ENCODE measurements at places on chromosomes 11 and 22.

DNA sequence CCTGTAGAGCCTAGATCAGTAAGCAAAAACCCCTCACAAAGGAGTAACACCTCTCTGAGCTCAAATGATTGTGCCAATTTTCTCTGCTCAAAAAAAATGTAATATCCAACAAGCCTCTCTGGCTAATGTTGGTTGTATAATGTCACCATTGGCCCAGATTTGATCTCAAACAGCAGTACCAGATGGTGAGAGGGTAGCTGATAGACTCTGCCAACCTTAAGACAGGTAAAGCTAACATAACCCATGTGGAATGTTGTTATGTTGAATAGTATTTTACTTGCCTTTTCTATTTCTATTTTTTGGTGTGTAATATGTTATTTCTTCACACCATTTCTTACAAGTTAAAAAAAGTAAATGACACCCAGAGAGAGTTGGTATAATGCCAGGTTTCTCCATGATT lies 166.7 kb upstream of the GUCY1A2 start:
- DNase-seq = no peak

DNA sequence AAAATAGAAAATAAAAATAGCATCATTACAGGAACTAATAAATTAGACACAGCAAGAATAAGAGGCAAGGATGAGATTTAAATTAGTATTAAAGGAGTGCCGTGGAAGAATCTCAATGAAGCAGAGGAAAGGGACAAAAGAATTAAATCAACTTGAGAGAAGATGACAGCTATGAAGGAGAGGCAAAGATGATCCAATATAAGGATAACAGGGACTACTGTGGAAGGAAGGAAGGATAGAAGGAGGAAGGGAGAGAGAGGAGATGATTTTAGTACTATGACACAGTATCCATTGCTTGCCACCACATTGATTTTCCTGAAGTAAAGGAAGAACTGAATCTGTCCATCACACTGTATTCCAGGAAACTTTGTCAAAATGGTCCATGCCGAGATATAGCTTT lies 98.0 kb downstream of the EFCAB6 start:
- no peak for DNase-seq

DNA sequence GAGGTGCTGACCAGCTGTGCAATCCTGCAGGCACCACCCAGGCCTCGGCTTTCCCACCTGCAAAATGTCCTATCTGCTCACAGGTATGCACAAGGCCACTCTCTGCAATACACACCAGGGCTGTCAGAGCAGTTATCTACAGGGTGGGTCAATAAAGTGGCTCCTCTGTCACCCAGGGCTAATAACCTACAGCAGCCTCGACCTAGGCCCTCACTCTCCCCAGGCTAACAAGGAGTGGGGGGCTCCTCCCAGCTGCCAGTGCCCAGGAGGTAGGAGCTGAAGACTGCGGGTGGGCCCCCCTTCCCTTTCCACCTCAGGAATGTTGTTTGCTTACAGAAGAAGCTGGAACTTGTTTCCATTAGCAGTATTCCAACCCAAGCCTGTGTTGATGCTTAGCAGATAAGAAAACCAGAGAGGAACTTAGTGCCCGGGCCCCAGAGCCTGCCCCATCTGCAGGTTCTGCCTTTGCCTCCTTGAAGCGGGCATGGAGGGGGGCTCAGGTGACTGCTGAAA lies 26.8 kb downstream of the MYH9 start:
- DNase-seq = peak; percentile 57

DNA sequence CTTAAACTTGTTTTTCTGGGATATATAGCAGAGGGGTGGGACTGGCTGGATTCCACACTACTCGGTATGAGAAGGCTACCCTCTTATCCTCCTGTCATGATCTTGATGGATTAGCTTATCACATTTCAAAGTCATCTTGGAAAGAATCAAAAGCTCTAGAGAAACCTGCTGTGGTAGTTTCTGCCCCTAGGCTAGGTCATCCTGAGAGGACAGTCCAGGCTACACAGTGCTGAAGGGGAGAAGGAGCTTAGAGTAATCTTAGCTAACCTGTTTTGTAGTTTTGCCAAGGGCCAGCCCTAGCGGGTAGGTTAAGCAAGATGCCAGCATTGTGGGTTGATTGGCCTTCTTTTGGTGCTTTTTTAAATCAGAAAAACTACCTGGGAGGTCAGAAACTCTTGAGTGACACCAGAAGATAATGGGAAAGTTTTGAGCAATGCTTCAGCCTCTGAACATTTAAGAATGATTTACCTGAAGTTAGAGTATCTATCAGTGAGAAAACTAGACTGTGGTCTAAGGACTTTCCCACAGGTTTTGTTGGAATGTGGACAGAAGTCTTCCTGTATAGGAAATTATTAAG lies 21.3 kb downstream of the PIWIL4 start:
- DNase-seq = no peak

GRCh38 chr11:114401311-114401710 lies 845 bp downstream of the RBM7 start:
- DNase-seq = no peak

- no peak for DNase-seq
Observed at GRCh38 chr11:101435408-101435973, 148.3 kb downstream of the TRPC6 start.

DNA sequence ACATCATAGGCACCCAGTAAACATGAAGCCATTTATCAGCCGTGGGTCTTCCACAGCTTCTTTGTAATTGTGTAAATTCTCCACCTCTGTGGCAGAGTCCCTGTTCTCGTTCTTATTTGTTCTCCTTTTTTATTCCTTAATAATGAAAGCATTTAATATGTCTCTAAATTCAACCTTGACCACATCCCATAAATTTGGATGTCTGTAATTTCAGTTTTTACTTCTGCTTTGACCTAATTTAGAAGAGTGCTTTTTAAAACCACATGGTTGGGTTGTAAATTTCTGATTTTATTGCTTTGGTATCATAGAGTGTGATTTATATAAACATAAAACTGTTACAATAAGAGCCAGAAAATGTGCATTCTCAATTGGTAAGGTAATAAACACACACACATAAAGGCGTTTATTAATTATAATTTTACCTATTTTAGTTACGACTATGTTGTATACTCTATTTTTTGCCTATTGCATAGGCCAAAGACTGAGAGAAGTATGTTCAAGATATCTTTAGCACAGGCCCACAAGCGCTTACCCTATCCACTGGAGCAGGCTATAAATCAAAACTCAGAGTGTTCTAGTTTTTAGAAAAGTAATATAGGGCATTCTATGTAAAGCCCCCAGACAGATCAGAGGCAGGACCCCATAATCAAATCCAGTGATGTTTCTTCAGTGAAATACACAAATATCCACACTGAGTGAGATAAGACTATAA lies 58.0 kb upstream of the CCND1 start:
- DNase-seq = no peak

DNA sequence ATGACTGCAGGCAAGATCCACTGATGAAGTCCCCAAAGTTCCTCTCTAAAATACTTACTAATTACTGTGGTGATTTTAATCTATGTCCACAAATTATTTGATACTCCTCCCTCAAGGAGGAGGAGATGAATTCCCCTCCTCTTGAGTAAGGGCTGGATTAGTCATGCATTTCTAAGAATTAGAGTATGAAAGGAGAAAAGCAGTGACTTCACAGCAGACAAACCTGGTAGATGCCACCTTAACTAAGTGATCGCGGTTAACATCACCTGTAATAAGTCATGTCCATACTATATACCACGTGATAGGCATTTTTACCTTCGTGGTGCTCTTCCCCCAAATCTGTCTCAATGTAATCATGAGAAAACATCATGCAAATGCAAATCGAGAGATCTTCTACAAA lies 52.0 kb upstream of the TSPAN18 start:
- DNase-seq = no peak

- no peak for DNase-seq
Observed at GRCh38 chr11:115652496-115652895, 148.3 kb upstream of the CADM1 start.

DNA sequence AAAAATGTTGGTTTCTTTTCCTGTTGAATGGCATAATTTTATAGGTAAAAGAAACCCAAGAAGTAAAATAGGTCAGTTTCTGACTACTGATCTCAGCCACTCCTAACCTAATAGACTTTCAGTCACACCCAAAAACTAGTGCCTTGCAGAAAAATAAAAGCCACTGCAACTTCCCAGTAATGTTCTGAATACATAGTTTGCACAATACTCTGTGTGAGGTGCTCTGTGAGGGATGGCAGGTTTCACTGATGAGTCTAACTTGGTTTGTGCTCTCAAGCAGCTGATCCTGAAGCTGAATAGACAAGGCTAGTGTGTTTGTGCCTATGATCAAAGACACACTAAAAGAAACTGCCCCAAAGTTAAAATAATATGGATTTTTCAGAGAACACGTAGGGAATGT lies 758.3 kb downstream of the NELL1 start:
- no peak for DNase-seq

GRCh38 chr11:8224161-8224591 lies 39.5 kb downstream of the LMO1 start:
- DNase-seq = no peak

DNA sequence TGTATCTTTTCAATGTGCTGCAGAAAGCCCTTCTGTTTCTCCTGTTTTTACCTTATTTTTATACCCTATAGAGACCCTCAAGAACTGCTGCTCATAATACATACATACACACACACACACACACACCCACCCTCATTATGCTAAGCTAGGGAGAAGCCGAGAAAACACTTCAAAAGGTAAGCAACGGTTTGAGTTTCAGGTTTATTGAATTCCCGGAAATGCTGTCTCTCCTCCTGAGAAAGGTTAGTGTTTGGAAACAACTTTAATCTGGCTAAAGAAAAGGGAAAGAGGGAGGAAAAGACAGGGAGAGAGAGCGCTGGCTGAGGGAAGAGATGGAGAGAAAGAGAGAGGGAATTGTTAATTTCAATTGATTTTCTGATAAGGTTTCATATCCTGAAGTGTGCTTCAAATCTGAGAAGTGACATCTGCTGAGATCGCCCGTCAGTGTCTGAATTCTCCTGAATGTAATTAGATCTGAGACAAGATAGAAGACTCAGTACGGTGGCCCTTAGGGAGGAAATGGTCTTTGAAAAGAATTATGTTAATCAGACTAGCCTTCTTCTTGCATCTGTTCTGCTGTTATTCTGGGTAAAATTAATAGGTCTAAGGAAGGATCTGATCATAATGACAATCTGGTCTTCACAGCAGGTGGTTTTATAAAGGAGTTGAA lies 169.1 kb downstream of the NXPE2 start:
- no peak for DNase-seq

DNA sequence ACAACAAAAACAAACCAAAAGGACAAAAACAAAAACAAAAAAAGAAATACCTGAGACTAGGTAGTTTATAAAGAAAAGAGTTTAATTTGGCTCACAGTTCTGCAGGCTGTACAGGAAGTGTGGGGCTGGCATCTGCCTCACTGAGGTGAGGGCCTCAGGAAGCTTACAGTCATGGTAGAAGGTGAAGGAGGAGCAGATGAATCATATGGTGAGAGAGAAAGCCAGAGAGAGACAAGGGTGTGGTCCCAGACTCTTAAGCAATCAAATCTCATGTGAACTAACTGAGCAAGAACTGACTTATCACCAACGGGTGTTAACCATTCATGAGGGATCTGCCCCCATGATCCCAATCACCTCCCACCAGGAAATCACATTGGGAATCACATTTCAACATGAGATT lies 58.8 kb upstream of the ZBED5 start:
- DNase-seq = no peak

DNA sequence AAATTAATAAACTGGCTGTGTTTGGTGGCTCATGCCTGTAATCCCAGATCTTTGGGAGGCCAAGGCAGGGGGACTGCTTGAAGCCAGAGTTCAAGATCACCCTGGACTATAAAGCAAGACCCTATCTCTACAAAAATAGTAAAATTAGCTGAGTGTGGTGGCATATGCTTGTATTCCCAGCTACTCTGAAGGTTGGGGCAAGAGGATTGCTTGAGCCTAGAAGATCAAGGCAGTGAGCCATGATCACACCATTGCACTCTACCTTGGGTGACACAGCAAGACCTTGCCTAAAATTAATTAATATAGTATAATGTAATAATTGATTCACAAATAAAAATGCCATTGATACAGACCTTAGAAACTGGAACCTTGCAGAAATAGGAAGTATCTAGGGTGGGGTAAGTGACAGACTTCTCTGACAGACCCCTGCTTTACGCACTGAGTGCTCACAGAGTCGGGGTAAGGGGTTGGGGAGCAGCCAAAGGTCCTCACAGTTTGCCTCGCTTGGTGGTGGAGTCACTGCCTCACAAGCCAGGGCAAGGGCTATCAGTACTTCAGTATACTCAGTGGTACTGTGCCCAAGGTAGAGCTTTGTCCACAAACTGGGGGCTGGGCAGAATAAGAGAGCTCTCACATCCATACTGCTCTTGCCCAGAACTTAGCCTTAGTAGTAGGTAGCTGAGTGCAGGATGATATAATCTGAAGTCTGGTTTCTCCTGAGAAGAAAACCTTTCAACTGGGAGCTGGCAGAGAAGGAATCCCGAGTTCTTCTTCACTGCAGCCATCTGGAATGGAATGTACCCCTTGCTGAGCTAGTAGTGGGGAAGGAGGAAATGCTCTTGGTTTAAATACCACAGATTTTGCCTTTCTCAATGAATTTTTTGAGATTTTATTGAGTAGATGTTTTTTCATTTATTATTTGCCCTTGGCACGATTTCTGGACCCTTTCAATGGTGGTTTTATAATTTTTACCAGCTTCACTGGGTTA lies 65.5 kb downstream of the EMSY start:
- peak; percentile 4 for DNase-seq

DNA sequence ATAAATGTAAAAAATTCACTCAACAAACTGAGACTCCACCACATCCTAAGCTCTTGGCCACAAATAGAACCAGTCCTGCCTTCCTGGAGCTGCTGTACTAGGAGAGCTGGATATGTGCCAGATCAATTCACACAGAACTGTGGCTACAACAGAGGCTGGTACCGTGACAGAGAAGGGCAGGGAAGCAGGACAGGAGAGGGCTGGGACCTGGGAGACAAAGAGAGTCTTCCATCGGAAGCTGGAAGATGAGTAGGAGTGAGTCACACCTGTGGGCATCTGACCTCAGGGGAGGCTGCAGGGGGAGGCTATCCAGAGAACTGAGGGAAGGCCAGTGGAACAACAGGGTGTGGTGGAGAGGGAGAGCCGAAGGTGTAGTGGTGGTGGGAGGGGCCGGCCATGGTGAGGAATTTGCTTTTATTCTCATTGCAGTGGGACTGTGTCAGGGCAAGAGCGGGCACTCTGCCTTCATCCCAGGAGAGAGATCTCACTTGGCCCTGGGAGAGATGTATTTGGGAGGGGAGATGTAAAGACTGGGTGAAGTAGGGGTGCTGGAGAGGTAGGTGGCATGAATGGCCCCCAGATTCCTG lies 1.9 kb upstream of the LTBP3 start:
- no peak for DNase-seq

DNA sequence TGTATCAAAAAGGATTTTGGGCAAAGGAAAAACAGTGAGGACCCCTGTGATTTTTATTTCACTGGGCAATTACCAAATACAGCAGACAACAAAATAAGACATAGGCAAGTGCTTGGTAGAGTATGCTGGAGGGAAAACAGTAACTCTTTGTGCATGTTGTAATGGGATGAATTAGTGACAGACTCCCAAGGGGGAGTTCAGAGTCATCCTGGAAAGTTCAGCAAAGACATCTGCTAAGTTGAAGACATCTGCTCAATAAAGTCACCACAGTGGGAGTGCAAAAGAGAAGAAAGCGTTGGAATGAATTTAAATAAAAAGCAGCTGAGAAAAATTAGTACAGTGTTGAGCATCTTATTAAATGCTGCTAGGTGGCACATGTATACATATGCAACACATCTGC lies 378.8 kb upstream of the ISX start:
- no peak for DNase-seq

GRCh38 chr11:44324749-44325525 lies 15.0 kb upstream of the ALX4 start:
- no peak for DNase-seq

Measured in AG04450 (cell line).